Kidney epithelial cell (primary cell): ENCODE measurements at places on chromosomes 4 and X.

- no peak for DNase-seq
Observed at GRCh38 chrX:57918750-57919436, 8.6 kb upstream of the ZXDA start.

GRCh38 chr4:122224348-122224747 is 72.2 kb downstream of the BLTP1 start:
- no peak for DNase-seq

DNA sequence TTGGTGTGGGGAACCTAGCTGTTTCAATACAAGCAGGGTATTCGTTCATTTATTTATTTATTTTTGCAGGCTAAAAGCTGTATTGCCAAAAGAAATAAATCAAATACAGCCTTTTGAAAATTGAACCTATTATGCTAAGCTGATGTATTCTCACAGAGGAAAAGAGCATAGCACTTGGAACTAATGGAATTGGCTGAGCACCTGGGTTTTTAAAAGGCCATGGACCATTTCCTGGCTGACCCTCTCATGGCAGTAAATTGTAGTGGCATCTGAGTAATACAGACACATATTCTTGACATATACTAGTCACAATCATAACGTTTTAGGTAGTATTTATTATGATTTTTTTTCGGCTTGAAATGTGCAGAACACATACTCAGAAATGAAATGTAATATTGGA is 71.8 kb upstream of the ALG13 start:
- no peak for DNase-seq

- no peak for DNase-seq
Observed at GRCh38 chr4:924107-925096, 7.7 kb downstream of the GAK start.

DNA sequence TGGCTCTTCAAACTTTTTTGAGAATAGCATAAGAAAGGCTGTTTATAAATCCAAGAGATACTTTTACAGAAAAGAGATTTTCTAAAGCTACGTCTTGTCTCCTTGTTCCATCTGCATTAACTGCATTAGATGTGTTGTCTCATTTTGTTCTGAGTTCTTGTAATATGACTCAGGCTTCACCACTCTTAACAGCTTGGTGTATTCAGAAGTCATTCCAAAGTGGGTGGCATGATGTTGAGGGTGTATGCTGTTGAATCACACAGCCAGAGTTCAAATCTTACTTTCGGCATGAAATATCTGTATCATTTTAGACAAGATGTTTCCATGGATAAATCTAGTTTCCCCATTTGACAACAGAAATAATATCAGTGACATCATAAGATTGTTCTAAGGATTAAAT is 30.1 kb downstream of the SYTL5 start:
- no peak for DNase-seq

GRCh38 chr4:155371432-155372043 is 5.2 kb downstream of the MAP9 start:
- no peak for DNase-seq

DNA sequence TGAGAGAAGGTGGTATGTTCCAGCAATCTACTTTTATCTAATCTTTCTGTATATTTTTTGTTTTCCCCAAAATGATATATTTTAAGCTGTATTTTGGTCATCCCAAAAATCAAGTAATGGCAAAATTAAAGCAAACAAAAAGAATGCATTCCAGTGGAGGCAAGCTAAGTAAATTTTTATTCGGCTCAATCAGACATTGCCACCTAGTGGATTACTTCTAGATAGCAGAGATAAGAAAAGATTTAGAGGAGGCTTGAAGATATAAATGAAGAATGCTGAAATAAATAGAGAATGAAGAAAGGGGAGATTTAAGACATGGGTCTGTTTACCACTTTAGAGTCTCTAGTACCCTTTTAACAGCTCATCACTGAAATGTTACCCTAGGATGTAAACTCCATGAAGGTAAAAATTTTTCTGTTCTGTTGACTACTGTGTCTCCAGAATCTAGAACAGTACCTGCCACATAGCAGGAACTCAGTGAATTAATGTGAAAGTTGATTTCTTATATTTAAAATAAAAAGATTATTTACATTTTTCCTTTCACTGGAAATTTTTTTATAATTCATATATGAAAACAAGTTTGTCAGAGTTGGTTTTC is 110.9 kb upstream of the ANK2 start:
- DNase-seq: no peak

- peak; percentile 37 for DNase-seq
Observed at GRCh38 chr4:152460488-152460887, 75.4 kb downstream of the FBXW7 start.

- DNase-seq: no peak
Observed at GRCh38 chrX:17529151-17529745, 154.2 kb downstream of the NHS start.

- DNase-seq: no peak
Observed at GRCh38 chr4:163279713-163280112, 52.7 kb downstream of the NPY1R start.

- no peak for DNase-seq
Observed at GRCh38 chrX:9865804-9866472, 79.7 kb downstream of the SHROOM2 start.

- no peak for DNase-seq
Observed at GRCh38 chrX:39418254-39418704, 617.0 kb downstream of the MID1IP1 start.

DNA sequence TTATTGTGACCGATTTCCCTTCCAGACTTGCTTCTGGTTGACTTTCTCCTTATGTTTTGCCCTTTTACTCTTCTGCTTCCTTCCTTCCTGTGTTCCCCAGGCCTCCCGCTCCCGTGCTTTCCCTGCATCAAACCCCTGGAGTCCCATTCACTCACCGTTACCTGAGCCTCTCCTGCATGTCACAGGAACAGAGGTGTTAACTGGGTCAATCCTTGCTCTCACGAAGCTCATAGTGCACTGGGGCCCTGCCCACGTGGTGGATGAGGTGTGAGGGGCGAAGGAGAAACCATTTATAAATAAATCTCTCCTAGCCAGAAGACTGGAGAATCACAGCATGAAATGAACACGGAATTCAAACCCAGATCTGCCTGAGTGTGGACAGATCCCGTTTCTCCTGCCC is 83.1 kb upstream of the MSX1 start:
- no peak for DNase-seq

DNA sequence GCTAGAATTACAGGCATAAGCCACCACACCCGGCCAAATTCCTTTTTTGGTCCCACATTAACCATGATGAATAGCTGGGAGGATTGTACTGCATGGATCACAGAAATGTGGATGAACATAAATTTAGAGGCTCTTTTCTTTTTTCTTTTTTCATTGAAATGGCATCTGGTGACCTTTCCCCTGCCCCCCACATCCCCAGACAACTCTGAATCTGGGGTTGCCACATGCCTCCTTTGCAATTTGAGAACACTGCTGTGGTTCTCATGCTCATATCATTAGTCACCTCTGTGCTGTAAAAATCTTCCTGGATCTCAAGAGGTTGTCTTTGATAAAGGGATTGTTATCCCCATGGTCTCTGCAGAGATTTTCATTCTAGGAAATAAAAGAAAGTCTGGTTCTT is 22.8 kb upstream of the FMR1NB start:
- DNase-seq: no peak

DNA sequence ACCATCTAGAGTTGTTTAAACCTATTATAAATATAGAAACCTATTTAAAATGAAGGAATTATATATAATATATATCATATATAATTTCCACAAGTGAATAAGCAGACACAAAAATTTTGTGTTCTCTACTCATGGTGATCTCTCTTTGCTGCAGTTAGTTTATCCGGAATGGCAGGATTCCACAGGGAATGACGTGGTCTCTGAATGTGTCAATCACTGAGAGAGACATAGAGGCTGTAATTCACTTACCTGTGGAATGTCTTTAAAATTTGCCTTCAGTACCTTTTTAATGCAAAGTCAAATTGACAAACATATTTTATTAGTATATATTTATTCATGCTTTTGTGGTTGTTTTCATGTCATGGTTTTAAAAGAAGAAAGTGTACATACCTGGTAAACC is 669.3 kb downstream of the NLGN4X start:
- DNase-seq: no peak

DNA sequence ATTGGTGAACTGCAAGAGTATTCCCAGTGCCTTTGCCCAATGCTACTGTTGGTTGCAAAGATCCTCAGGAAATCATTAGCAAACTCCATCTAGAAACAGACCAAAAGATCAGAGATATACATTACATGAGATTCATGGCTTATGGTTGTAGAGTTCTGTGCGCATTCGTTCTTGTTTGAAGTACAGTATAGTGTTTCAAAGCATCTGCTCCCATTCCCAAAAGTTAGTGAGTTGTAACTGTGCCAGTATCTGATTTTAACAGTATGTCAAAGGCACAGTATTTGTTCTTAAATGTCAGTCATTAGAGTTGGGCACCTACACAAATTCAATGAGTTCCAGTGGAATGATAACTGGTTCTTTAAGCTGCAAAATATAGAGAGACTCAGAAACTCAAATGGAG is 314.7 kb upstream of the ATOH1 start:
- DNase-seq: no peak

GRCh38 chrX:68461093-68461492 is 27.8 kb upstream of the OPHN1 start:
- no peak for DNase-seq

DNA sequence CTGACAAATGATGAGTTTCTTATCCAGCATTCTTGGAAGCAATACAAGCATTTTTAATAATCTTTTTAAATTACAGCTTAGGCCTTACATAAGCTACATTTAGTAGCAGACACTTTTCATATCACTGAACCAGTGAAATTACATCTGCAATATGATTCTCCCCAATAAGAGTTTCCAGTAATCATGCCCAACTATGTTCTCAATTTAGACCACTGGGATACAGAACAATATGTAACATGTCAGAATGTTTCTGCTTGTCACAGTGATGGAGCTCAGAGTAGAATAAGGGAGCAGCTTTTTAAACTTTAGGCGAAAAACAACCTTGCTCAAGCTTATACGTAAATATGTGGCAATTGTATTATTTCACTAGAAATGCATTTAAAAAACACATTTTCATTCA is 1132.2 kb downstream of the FAT4 start:
- DNase-seq: no peak

GRCh38 chr4:87122252-87122651 is 98.2 kb downstream of the KLHL8 start:
- DNase-seq: no peak

- no peak for DNase-seq
Observed at GRCh38 chrX:37677243-37677642, 8.3 kb upstream of the XK start.

- DNase-seq: no peak
Observed at GRCh38 chrX:37926700-37927099, 79.3 kb upstream of the DYNLT3 start.

DNA sequence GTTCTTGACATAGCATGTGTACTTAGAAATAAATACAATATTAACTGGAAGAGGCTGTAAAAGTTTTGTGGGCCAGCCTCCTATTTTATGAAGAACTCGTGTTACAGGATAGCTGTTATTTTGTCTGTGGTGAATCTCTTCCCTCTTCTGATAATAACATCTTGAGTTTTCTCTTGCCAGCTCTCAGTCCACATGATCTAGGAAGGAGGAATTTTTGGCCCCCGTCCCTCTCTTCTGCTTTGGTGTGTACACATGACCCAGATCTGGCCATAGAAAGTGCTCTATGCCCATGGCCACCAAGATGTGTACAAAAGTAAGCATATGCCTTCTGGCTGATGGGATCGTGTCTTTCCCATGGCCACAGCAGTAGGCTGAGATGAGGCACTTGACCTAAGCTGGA is 108.0 kb upstream of the LEF1 start:
- DNase-seq: no peak

- DNase-seq: no peak
Observed at GRCh38 chr4:25442863-25443307, 65.8 kb downstream of the ANAPC4 start.
